T1000 (cell line): ENCODE measurements at places on chromosomes 16 and 17.
A peak's percentile ranks its signal among the peaks of the same experiment; 100 is the strongest.

GRCh38 chr16:86039606-86040005 lies 140.6 kb downstream of the IRF8 start:
- no peak for DNase-seq

DNA sequence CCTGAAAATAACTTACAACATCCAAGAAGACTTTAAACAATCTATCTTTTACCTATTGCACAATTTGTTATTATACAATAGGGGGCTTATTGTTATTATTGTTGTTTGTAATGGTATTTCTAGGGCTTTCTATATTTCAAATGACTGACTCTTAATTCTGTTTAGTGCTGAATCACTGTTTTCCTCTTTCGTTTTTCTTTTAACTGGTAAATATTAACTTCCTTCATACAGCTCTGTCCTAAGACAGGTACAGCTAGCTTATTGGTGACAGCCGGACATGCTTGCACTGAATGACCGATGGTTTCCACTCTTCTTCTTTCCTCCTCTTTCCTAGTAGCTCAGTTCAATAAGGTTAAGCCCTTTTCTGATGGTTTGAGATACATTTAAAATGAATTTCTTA lies 11.6 kb downstream of the KRTAP9-7 start:
- DNase-seq = no peak

GRCh38 chr17:10899281-10899680 lies 61.4 kb upstream of the PIRT start:
- no peak for DNase-seq

GRCh38 chr17:44610871-44611270 lies 45.4 kb upstream of the MEIOC start:
- no peak for DNase-seq

DNA sequence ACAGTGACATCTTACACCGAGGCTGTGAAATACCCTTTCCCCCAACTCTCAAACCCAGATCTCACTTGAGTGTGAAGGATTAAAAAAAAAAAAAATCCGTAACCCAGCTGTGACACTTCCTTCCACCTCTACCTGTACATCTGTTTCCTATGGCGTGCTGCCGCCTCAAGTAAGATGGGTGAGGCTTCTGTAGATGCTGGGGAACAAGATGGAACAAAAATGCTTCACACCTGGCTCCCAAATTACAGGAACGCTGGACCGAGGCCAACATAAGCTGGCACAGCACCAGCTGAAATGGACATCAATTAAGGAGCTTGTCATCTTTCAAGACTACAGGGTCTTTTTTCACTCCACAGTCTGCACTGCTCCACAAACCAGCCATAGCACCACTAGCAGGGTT lies 95.9 kb downstream of the HIC1 start:
- no peak for DNase-seq

- DNase-seq = peak; percentile 26
Observed at GRCh38 chr17:69597898-69598692, 183.6 kb downstream of the MAP2K6 start.

DNA sequence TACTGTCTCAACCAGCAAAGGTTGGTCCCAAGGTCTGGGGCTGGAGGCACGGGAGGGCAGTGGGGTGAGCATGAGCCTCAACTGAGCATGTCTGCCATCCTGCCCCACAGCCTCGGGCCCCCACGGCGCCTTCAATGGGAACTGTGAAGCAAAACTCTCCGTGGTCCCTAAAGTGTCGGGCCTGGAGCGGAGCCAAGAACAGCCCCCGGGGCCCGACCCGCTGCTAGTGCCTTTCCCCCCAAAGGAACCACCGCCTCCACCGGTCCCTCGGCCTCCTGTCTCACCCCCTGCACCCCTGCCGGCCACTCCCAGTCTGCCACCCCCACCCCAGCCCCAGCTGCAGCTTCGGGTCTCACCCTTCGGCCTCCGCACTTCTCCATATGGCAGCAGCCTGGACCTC lies 4.2 kb downstream of the FBRS start:
- DNase-seq = no peak

DNA sequence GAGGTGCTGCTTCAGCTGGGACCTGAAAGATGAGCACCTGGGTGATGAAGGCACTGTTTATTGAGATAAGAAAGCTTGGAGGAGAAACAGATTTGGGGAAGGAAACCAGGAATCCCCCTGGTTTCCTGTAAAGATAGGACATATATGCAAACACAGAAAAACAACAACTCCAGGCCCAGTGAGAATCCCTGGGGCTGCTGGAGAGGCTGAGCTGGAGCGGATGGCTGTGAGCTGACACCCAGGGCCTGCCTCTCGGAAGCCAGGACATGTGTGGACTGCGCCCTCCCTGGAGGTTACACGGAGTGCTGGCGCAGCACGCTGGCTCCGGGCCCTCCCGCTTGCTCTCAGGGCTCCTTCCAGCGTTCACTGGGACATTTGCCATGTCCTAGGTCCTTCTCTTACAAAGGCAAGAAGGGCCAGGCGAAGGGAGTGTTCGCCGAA lies 57.5 kb downstream of the CYB5B start:
- no peak for DNase-seq

- no peak for DNase-seq
Observed at GRCh38 chr17:33509331-33509730, 216.2 kb upstream of the ASIC2 start.

- DNase-seq = no peak
Observed at GRCh38 chr17:14777291-14777690, 476.4 kb downstream of the HS3ST3B1 start.

DNA sequence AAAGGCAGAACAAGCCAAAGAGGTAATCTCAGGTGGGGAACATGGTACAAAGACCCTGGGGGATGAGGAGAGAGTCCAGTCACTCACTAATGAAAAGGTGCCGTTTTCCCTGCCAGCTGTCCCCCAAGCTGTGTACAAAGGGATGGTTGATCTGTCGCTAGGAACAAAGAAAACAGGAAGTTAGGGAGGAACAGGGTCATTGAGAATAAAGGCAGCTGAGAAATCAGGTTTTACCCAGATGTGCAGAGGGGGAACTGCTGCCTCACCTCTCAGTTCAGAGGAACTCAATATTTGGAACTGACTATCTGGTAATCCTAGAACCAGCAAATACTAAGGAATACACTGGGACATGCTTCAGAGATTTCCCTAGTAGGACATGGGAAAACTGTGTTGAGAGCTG lies 1.5 kb downstream of the RSKR start:
- no peak for DNase-seq

- DNase-seq = no peak
Observed at GRCh38 chr17:32629563-32630190, 142.9 kb downstream of the CDK5R1 start.

DNA sequence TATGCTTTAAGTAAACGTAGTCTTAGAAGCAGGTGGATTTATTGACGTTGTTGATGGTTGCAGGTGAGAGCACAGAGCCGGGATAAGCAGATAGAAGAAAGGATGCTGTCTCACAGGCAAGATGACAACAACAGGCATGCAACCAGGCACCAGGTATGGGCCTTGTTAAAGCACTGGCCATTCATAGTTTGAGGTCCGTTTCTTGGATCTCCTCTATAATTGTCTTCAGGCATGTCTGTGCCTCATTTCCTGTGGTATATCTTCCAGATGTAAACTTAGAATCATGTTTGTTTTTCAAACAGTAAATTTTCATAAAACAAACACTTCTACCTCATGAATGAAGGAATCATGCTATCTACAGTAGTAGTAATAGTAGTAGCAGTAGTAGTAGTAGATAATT lies 20.6 kb downstream of the KAT7 start:
- no peak for DNase-seq

DNA sequence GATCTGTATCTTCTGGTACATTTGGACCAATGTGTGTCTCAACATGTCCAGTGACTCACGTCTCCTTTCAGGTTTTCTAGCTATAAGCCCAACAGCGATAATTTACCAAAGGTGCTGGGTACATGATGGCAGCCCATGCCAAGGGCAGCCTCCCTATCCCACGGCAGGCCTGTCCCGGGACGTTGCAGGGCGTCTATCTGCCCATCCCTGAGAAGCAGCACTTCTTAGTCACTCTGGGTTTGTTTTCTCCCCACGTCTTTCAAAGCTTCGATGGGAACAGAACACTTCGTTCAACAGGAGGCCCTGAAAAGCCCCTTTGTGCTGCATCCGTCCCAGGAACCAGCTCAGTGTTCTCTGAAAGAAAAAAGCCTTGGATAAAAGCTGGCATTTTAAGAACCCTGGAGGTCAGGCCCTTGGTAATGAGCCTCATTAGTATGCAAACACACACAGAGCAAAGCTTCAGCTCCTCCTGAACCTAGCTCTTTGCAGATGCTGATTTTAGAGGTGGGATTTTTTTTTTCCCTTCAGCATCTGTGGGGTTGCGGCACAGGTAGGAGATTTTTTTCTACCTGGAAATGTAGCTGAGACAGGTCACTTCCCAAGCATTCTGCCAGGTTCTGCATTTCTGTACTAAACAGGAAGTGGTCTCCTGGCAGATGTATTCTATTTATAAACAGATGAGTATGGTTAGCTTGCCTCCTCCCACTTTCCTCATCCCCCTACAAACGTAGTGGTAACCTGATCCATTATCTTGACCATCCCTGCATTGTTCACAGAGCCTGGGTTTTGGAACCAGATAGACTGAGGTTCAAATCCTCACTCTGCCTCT lies 17.5 kb upstream of the MT4 start:
- DNase-seq = no peak

DNA sequence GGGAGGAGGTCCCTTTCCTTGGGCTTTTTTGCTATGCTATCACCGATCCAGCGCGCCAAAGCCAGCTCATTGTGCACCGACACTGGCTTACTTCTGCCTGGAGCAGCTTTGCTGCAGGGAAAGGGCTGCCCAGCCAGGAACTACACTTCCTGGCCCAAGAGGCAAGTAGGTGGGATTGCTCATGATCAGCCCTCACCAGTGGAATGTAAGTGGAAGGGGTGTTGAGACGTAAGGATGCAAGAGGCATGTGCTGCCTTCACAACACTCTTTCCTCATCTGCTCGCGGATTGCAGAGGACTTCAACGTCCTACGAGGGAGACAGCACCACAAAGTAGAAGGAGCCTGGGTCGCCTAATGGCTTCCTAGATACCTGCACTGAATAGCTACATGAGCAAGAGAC lies 104.3 kb upstream of the FOXF1 start:
- DNase-seq = no peak

DNA sequence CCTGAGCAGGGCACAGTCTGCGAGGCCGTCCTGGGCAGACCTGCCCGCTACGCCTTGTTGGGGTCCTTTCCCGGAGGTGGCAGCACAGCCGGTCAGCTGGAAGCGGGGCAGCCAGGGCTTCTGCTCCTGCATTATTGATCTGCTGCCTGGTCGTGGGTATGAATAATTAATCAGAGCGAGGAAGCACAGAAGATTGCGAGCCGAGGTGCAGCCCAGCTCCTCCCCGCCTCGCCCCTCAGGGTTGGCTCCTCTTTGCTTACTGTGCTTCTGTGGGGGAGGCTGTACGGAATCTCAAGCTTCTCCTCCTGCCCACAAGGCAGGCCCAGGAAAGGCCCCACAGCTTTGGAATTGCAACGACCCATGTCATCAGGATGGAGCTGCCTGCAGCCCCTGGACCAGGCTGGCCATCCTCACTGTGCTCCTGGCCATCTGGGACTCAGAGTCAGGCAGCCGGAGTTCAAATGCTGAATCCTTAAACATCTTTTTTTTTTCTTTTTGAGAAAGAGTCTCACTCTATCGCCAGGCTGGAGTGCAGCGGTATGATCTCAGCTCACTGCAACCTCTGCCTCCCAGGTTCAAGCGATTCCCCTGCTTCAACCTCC lies 25.6 kb downstream of the TRARG1 start:
- DNase-seq = no peak

GRCh38 chr17:40910441-40910841 lies 25.4 kb upstream of the KRT20 start:
- no peak for DNase-seq

- no peak for DNase-seq
Observed at GRCh38 chr16:30559690-30560089, 1.5 kb upstream of the ZNF764 start.

GRCh38 chr16:67883146-67883871 lies 1.4 kb upstream of the NRN1L start:
- DNase-seq = no peak

DNA sequence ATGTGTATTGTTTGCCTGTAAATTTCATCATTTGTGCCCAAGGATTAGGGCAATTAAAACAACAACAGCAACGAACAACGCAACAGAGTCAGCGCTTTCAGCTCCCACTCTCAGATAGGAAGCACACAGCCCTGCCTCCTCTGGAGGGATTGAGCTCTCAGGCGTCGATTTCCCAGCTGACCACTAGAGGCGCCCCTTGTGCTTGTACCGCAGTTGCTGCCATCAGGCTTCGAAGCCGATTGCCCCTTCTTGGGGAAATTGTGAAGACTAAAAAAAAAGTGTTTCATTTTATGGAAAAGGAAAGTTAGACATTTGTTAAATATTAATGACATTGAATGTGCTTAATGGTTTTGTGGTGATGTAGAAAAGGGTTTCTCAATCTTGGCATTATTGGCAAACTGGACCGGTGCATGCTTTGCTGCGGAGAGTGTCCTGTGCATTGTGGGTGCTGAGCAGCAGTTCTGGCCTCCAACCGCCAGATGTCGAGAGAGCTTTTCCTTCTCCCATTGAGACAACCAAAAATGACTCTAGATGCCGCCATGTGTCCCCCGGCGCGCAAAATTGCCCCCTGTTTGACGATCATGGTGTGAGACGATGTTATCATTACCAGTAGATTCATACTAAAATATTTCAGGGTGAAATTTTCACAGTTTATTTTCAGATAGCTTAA lies 650.4 kb upstream of the RBFOX1 start:
- DNase-seq = no peak

- no peak for DNase-seq
Observed at GRCh38 chr16:85598141-85598540, 15.0 kb upstream of the GSE1 start.

DNA sequence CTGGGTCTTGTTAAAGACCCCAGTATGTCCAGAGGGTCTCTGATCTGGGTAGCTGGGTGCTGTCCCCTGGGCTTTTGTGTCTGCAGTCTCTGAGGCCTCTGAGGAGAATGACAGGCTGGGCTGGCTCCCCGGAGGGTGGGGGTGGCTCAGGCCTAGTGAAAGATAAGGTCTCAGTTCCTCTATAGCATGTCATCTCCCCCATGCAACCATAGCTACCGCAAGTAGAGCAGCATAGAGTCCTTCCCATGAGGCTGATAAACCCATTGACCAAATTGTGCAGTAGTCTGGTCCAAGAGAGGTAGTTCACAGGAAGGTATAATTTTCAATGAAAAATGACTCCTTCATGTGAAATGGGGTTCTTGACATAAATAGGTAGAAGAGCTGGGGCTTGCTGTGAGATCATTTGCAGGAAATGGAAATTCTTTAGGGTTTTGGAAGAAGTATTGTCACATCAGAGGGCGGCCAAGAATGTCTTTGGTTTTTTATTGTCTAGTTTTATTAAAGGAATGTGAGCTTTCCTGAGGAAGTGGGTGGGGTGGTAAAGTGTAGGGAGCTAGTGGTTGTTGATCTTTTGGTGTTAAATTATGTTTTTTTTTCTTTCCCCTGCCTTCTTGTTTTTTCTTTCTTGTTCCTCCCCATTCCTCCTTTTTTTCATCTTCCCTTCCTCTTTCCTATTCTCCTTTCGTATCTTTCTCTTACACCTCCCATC lies 21.0 kb downstream of the SLC7A6OS start:
- DNase-seq = no peak

DNA sequence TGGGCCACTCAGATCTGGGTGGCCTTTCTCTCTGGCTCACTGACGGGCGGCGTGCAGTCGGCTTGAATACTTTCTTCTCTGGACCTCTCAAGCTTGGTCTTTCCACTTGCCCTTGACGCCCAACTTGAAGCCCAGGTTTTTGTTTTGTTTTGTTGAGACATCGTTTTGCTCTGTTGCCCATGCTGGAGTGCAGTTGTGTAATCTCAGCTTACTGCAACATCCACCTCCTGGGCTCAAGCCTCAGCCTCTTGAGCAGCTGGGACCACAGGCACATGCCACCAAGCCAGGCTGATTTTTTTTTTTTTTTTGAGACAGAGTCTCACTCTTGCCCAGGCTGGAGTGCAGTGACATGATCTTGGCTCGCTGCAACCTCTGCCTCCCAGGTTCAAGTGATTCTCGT lies 22.7 kb upstream of the KIF19 start:
- no peak for DNase-seq
